ENCODE measurements at places on chromosomes 1 and 21. TPM values are rescaled to one million over a fixed set of nuclear protein-coding genes. Genes with fewer than 3 reads are reported as not detected.

GRCh38 chr1:94676686-94677085, 135.1 kb upstream of the F3 start:
- DNase-seq: no peak

GRCh38 chr1:237562242-237562823, 328.4 kb downstream of the ZP4 start:
- DNase-seq: peak; percentile 52

DNA sequence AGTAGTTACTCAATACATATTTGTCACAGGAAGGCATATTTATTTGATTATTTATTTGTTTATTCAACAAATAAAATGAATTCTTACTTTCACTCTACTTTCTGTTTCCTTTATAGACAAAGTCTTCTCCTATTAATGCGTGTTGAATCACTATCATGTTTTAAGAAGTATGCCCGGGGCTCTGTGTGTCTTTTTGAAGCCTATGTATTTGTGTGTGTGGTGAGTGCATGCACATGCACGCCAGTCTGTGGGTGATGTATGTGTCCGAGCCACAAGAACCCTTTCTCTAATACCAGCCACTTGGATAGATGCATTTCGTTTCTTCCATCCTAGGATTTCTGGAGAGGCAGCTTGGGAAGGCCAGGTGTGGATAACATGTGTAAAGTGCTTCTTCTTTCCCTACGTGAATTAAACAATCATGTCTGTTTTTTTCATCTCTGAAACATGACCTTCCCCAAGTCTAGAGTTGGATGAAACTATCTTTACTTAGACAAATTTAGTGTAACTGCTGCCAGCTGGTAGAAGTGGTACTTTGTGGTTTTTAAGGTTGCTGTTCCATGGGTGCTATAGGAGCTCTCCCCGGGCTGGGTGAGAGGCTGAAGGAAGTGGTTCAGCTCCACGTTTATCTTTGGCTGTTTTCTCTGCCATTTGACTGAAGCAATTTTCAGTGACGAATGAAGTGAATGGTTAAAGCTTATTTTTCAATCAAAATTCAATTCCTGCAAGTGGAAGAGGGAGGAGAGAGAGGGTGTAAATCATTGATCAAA, 46.8 kb upstream of the PPM1J start:
- DNase-seq: no peak

DNA sequence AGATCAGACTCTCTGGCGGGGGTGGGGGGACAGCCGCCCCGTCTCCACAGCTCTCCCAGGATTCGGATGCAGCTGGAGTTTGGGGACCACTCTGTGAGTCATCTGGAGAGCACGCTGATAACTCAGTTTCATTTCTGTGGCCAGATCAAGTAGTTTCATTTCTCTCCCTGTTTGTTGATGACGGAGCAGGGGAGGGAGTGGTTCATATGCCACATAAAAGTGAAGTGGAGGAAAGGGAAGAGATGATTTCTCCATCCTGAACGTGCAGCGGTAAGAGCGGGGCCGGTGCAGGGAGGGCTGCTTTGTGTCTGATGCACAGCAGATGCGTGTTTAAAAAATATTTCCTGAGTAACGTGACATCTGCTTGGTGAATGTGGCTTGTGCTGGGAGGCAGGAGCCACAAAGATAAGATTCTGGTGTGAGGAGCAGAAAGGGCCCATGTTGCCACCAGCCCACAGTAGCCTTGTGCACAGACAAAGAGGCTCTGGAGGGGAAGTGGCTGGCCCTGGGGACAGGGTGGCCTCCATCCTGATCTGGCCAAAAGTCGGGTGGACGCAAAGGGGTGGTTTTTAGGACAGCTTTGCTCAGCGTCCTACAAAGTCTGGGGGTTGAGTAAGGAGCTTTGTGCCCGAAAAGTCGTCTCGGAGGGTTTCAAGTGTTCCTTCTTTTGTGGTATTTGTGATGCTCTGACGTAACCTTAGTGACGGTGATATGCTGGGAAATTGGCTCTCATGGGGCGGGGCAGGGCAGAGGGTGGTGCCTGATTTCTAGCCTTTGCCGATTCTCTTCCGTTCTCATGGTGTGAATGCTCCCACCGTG, at the start of gene MX2:
Gene MX2 (plus strand): TSS at position 242 of the 819 bp plus-strand sequence. CDS start 14,880 bp downstream, outside the sequence.
- DNase-seq: peak; percentile 51

DNA sequence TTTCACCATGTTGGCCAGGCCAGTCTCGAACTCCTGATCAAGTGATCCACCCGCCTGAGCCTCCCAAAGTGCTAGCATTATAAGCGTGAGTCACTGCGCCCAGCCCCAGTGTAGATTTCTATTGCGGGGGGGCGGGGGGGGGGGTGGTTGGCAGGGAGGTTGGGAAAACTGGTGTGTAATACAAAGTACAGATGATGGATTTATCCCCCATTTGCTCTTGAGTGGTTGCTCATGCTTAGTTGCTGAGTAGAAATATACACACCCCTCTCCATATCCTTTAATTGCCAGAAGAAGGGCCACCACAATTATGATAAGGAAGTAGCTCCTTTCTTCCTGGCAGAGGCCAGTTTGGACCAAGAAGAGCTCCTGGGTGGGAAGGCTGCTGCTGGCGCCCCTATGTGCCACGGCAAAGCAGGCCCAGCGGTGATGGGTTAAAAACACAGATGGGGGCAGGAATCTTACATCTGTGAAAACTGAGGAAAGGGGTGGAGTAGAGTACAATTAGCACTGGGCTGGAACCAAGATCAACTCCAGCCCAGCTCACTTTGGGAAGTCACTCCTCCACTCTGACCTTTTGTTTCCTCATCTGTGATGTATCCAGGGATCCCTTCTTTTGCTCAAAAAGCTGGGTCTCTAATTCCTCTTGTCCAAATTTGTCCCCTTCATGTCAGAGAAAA, 55.2 kb downstream of the MRPL37 start:
- no peak for DNase-seq

- DNase-seq: peak; percentile 82
Measured at GRCh38 chr1:112706505-112707220, at the start of gene RHOC. RHOC (minus strand) TSS chr1:112707127; CDS start chr1:112703799, 3,328 bp downstream.

DNA sequence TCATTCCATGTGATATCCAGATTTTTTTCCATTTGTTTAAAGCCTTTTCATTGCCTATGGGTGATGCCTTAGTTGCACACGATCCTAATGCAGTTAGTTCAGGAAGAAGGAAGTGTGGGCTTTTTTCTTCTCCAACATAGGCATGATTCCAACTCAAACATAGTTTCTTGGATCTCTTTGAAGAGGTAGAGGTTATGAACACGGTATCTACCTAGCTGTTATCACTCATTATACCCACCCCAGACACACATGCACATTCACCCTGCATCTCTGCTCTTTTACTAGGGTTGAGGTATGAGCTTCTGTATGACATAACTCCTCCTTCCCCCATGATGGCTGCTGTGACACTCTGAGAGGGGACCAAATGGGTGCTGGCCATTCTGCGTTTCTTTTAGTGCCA, 122.1 kb upstream of the ZNF648 start:
- no peak for DNase-seq

DNA sequence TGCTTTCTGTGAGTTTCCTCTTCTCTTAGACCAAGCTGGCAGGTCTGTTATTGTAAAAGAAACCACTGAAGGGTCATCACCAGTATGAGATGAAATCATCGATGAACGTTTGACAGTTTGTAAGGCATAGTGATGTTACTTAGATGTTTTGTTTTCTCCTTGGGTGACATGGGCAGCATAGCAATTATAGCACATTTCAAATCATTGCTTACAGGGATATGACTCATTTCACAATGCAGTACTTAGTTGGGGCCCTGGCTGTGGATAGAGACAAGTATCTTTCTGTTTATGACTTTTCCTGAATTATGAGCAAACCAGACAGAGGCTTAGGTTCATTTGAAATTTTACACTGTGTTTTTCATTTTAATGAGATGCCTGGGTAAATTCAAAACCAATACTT, 313.0 kb downstream of the RWDD3 start:
- DNase-seq: no peak

- no peak for DNase-seq
Measured at GRCh38 chr1:44619261-44619900, 54.9 kb downstream of the TMEM53 start.

GRCh38 chr1:113904293-113904673, 316 bp downstream of the AP4B1 start:
- DNase-seq: no peak

- DNase-seq: no peak
Measured at GRCh38 chr21:38243732-38244406, 12.9 kb upstream of the KCNJ15 start.

GRCh38 chr1:1245178-1245816, 1.2 kb downstream of the C1QTNF12 start:
- DNase-seq: no peak

- no peak for DNase-seq
Measured at GRCh38 chr21:36734367-36735200, 35.7 kb downstream of the SIM2 start.

DNA sequence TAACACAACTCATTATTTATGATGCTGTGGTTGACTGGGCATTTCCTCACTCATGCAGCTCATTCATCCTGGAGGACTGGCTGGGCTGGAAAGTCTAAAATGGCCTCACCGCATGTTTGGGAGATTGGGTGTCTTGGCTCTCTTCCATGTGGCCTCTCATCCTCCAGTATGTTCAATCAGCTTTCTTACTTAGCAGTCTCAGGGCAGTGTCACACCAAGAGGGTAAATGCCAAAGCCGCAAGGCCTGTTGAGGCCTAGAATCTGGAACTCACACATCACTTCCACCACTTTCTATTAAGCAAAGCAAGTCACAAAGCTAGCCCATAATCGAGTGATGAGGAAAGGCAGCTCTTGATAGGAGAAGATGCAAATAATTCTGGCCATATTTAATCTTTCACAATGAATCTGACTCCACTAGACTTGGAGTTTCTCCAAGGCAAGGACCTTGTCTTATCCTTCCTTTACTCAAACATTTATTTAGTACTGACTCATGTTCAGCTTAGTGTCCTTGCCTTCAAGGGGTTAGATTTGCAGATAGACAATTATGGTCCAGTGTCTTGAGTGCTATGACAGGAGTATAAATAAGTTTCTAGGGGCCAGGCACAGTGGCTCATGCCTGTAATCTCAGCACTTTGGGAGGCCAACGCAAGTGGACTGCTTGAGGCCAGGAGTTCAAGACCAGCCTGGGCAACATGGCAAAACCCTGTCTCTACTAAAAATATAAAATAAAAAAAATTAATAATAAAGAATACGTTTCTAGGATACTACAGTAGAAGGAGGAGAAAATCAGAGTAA, 45.1 kb downstream of the TMEM53 start:
- no peak for DNase-seq

DNA sequence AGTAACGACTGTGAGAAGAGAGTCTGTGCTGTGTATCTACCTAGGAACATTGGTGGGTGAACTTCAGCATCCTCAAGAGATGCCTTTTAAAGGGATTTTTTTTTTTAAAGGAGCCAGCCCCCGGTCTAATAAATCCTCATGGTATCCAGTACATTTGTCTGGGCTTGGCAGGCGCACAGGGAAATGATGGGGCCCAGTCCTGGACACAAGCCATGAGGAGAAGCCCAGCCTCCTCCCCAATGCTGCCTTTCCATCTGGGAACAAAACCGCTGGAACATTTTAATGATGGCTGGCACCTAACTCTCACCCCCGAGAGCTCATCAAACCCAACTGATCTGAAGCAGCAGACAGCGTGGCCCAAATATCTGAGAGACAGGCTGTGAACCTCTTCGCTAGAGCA, 64.2 kb downstream of the ACOT7 start:
- DNase-seq: no peak

- no peak for DNase-seq
Measured at GRCh38 chr1:232221802-232222499, 408.0 kb downstream of the SIPA1L2 start.

HHIPL2 gene
- 0.22 TPM for polyA plus RNA-seq

SPRR5 gene
- polyA plus RNA-seq: not detected

SUMO3 gene
- polyA plus RNA-seq: 61.7 TPM

HSD3B2 gene
- polyA plus RNA-seq: not detected

OLIG1 gene
- polyA plus RNA-seq: 0.25 TPM

USH2A gene
- 0.05 TPM for polyA plus RNA-seq
